Renal pelvis (tissue), 12 donors: ENCODE measurements at places on chromosomes 1 and 21. TPM values are rescaled to one million over a fixed set of nuclear protein-coding genes. Genes with fewer than 3 reads are reported as not detected.

Gene PGBD5
- 7.4 TPM for polyA plus RNA-seq

Gene CCDC181
- 9.7 TPM for polyA plus RNA-seq

Gene ATF6
- polyA plus RNA-seq, result 26.6 TPM

Gene ILDR2
- polyA plus RNA-seq, result 16.9 TPM

Gene KIF2C
- 28.1 TPM for polyA plus RNA-seq

Gene LENEP
- 0.87 TPM for polyA plus RNA-seq

Gene OR2T11
- polyA plus RNA-seq, result not detected

Gene MEAF6
- 95.4 TPM for polyA plus RNA-seq

Gene GPR61
- 0.75 TPM for polyA plus RNA-seq

Gene AGBL4
- polyA plus RNA-seq, result 0.93 TPM

Gene LCE1E
- not detected for polyA plus RNA-seq

Gene AADACL4
- polyA plus RNA-seq, result 2.5 TPM

- DNase-seq, result no peak
Measured at GRCh38 chr1:228107636-228108035, 1.5 kb downstream of the MRPL55 start.

- no peak for DNase-seq
Measured at GRCh38 chr1:17161137-17161740, 42.0 kb upstream of the PADI2 start.

GRCh38 chr1:201597551-201598230 lies 58.8 kb downstream of the NAV1 start:
- DNase-seq, result no peak

- DNase-seq, result no peak
Measured at GRCh38 chr1:1361982-1362423, 3.6 kb upstream of the MXRA8 start.

DNA sequence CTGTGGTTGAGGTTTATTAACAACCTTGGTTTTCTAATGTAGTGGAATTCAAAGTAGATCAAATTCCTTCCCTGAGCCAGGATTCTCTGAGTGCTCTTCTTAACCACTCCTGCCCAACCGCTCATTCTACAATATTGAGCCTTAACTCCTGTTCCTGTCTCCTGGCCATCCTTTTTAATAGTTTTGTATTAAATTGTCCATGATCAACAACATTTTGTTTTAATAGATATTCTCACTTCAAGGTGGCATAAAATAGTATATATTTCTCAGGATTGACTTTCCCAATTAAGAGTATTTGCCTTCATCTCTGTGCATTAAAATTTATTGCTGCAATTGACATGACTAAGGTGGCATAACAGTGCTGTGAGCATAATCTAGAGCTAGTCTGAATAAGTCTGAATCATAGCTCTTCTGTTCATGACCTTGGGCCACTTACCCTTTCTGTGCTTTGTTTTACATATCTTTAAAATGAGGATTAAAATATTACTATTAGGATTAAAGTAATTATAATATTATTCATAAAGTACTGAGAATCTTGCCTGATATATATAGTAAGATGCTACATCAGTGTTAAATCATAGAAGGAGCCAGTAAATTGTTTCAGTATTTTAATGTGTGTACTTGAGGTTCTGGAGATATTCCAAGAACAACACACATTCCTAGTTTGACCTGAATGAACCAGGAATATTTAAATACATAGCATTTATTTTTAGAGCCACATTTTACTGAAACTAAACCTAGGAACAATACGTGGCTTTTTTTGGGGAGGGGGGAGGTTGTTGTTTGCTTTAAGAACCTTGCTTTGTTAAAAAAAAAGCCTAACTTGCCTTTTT lies 76.4 kb downstream of the ADGRL2 start:
- peak; percentile 43 for DNase-seq

DNA sequence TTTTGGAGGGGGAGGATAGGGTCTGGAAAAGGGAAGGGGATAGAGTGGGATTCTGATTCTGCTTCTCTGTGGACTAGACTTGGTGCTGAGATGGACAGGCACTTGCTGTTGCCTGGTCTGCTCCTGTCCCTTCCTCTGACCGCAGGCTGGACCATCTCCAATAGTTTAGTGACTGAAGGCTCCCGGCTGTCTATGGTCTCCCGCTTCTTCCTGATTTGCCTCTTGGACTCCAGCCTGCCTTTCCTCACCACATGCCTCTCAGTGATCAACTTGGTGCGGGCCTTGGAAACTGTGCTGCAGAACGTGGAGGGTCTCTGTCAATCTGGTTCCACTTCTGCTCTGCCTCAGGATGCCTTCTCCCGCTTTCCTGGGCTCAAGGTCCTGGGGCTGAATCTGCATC lies 6.3 kb upstream of the ZSCAN20 start:
- peak; percentile 51 for DNase-seq

DNA sequence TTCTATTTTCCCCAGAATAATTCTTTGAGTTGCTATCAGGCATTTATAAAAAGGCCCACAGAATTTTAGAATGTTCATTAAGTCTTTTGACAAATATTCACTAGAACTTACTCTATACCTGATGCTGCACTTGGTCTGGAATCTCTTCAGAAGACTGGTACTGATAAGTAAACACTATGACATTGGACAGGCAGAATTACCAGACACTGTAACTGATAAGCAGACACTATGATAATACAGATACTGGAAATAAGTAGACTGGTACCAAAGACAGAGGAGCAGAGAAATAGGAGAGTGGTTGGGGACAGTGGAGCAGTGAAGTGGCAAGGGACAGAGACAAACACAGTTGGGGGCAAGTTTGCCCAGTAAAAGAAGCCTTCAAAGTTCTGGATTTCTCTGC lies 8.2 kb downstream of the DPT start:
- DNase-seq, result no peak

DNA sequence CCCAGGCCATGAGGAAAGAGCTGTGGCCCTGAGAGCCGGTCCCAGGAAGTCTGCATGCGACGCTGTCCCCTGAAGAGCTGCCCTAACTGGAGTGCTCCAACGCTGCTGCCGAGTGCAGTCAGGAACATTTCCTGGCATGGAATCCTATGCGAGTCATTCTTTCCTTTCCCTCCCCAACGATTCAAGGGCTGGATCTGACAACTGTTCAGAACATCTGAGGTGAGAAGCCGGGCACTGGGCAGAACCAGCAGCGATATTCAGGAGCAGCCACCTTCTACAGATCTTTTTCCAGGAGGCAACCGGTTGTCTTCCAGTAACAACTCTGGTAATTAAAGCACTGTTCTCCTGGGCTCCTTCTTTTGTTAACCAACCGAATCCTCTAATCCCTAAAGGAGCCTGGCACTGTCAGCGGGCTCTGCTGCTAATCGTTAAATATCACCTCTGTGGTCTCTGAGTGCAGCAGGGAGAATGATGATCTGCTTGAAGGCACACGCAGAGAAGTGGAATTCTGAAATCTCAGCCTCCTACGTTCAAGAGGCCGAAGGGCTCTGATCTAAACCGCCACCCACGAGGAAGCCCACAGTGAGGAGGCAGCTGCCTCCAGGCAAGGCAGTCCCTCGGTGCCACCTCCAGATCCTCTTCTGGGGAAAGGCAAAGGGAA lies 55.8 kb downstream of the SLC45A1 start:
- DNase-seq, result peak; percentile 53

- DNase-seq, result no peak
Measured at GRCh38 chr1:233480198-233480597, 133.7 kb upstream of the KCNK1 start.

GRCh38 chr1:153261281-153262069 lies 2.0 kb downstream of the LORICRIN start:
- no peak for DNase-seq

GRCh38 chr21:30027986-30028385 lies 88.2 kb upstream of the GRIK1 start:
- no peak for DNase-seq

GRCh38 chr1:21244986-21245687 lies 45.1 kb downstream of the ECE1 start:
- no peak for DNase-seq

DNA sequence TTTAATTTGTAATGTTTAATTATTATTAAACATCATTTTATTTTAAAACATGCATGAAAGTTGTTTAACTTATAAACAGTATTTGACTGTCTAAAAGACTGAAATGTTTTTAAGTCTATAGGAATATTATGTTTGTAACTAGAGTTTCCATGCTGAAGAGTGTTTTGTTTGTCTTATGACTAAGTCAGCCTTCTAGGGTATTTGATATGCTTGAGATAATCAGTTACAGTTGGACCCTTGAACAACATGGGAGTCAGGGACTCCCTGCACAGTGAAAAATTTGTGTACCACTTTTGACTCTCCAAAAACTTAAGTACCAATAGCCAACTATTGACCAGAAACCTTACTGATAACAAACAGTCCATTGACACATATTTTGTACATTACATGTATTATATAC lies 45.5 kb upstream of the KANK4 start:
- no peak for DNase-seq

DNA sequence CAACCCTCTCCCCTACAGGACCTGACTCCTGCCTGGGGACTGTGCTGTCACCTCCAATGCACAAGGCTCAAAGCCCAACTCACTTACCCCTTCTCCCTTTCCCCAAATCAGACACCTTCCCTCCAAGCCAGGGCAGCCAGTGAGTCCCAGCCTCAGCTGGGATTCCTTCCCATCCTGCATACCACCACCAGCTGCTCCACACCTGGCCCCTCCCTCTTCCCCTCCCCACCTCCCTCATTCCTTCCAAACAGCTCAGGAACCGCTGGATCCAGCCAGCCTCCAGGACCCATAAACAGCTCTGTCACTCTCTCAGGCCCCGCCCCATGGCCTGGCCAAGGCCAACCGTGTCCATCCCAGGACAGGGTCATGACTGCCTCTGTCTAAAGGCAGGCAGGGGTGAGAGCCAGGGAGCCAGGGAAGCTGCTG lies 41.4 kb downstream of the ACOT7 start:
- no peak for DNase-seq

DNA sequence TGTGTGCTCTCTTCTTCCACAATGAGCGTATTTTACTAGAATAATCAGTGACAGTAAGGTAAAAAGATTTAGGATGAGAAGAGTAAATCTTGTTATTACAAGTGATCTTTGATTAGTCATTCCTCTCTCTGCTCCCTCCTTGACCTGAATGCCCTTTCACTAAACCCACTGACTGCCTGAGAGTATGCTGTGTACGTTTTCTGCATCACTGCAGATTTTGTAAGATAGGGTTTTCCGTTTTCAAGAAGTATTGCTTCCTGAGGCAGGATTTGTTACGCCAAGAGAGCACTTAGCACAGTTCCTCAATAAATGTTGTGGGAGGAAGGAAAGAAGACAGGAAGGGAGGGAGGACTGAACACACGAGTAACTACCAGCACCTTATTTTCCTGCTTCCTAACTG lies 7.7 kb upstream of the LAMB3 start:
- DNase-seq, result no peak

- DNase-seq, result no peak
Measured at GRCh38 chr1:55322842-55323241, 107.7 kb upstream of the USP24 start.

- peak; percentile 75 for DNase-seq
Measured at GRCh38 chr21:40841524-40842196, 5.3 kb downstream of the DSCAM start.
